ENCODE measurements at places on chromosomes 5 and 9.

GRCh38 chr9:69346596-69347390 lies 21.8 kb downstream of the ENTREP1 start:
- DNase-seq = no peak

- no peak for DNase-seq
Observed at GRCh38 chr5:29230591-29230990, 1962.9 kb upstream of the CDH6 start.

DNA sequence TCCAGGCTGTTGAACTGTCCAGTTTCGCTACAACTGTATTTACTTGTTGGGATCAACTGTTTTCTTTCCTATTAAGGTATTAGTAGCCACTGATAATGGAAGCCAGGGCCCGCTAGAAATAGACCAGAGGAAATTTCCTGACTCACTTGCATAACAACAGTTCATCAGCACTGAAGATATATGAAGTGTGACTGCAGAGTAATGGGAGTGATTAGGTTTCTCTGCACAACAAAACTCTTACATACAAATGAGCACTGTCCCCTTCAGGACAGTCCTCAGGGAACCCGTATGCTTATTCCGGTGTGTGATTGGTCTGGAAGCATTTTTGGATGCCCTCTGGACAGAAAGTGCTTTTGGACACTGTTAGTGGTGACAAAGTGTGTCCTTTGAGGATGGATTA lies 55.3 kb downstream of the LIX1 start:
- no peak for DNase-seq

DNA sequence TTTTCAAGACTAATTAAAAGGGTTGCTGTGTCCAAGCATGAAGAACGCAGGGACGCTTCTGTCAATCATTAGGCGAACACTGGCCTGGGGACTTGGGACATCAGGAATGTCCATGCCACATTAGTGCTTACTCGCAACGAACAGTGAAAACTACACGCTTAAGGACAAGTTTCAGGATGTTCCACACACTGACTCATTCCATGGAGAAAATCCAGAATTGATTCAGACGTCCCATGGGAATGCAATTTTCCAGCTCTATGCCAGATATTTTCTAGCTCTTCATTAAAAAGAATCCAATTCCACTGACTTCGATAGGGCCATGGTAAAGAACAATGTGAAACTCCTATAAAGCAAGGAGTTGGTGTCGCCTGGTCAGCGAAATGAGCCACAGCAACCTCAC lies 98.2 kb downstream of the CAMSAP1 start:
- no peak for DNase-seq

GRCh38 chr5:126519637-126520592 lies 75.1 kb downstream of the ALDH7A1 start:
- DNase-seq = no peak

- DNase-seq = no peak
Observed at GRCh38 chr9:109164042-109164441, 3.0 kb downstream of the FRRS1L start.

DNA sequence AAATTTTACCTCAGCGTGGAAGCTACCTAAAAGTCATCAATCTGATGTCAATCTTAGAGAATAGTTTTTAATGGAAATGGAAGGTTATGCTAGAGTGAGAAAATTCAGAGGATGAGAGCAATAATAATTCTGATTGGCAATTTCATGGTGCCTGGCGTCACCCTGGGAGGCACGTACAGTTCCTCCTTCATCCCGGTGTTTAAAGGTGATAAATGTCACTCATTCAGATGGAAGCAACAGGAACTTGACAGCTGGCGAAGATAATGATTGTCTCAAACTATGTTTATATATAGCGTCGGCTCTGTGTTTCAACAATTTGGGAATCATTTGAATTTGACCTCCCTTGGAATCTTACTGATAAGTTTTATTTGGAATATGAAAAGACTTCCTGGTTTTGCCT lies 108.4 kb downstream of the MED10 start:
- no peak for DNase-seq

DNA sequence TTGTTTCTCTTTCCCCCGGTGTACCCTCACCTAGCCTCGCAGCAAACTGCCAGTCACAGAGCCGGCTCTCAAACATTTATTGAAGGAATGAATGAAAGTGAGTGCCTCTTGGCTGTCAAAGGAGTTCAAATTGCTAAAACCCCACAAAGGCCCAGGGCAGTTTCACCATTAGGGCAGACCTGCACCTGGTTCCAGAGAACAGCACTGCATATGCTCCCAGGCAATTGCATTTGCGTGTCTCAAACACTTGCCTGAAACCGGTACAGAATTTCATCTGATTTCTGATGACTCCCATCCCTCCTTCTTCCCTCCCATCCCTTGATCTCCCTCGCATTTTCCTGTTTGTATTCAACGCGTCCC lies 165.6 kb upstream of the ZNF462 start:
- DNase-seq = no peak

DNA sequence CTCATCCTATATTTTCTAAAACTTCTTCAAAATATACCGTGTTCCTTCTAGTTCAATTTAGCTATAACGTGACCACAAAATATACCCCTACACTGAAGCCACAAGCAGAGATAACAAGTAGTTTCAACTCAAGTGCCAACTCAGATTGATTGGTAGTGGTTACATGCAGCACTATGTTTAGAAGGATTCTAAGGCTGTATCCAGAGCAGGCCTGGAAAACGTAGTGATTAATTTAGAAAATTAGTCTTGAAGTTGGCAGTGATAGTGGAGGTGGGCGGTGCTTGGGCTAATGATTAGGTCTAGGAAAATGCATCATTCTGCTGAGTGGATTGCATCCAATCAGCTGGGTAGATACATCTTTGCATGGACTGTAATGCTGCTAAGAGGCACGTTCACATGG lies 61.5 kb downstream of the MAMDC2 start:
- no peak for DNase-seq

- DNase-seq = no peak
Observed at GRCh38 chr5:171601266-171601881, 181.9 kb downstream of the FGF18 start.

DNA sequence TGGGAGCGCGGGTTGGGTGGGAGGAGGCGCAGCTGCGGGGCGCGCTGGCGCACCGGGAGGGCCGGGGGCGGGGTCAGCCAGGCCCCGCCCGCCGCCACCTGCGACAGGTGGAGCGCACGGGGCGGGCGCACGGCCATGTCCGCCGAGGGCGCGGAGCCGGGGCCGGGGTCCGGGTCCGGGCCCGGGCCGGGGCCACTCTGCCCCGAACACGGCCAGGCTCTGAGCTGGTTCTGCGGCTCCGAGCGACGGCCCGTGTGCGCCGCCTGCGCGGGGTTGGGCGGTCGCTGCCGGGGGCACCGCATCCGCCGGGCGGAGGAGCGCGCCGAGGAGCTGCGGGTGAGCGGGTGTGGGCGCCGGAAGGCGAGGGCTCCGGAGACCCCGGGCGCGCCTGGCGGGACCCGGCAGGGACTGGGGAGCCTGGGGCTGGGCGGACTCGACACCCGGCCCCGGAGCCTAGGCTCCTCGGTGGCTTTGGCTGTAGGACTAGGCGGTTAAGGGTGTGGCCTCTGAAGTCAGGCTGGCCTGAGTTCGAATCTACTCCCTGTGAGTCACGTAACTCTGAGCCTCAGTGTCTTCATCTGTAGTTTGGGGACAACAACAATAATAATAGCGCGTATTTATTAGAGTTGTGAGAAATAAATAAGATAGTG lies at the start of gene BSPRY:
TSS of gene BSPRY (plus strand) at position 97 of the 650 bp plus-strand sequence. CDS start at position 136, 39 bp downstream.
- no peak for DNase-seq
